ENCODE measurements at places on chromosomes 7 and 10. TPM values are rescaled to one million over a fixed set of nuclear protein-coding genes. Genes with fewer than 3 reads are reported as not detected.
A peak's percentile ranks its signal among the peaks of the same experiment; 100 is the strongest.

DNA sequence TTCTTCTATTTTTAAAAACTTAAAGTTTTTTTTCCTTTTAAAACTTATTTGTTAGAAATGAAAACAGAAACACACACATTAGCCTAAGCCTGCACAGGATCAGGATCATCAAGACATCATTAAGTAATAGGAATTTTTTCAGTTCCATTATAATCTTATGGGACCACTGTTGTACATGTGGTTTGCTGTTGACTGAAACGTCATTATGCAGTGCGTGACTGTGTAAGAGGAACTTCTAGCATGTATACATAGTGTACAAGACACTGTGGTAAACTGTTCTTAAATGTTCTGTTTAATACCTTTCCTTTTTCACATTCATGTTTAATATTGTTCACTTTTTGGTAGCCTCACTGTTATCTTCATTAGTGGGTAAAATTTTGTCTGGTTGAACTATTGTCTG, 12.1 kb downstream of the ENTPD7 start:
- DNase-seq, result no peak

GRCh38 chr10:93437946-93438612, 44.1 kb downstream of the MYOF start:
- DNase-seq, result no peak

GRCh38 chr7:155208681-155209477, 88.8 kb upstream of the INSIG1 start:
- DNase-seq, result no peak

GRCh38 chr10:133294189-133294588, 14.5 kb downstream of the TUBGCP2 start:
- DNase-seq, result peak; percentile 44

GRCh38 chr10:23917251-23917840, 291.6 kb upstream of the KIAA1217 start:
- no peak for DNase-seq

- DNase-seq, result peak; percentile 87
Observed at GRCh38 chr10:10642751-10643150, 374.9 kb upstream of the CELF2 start.

DNA sequence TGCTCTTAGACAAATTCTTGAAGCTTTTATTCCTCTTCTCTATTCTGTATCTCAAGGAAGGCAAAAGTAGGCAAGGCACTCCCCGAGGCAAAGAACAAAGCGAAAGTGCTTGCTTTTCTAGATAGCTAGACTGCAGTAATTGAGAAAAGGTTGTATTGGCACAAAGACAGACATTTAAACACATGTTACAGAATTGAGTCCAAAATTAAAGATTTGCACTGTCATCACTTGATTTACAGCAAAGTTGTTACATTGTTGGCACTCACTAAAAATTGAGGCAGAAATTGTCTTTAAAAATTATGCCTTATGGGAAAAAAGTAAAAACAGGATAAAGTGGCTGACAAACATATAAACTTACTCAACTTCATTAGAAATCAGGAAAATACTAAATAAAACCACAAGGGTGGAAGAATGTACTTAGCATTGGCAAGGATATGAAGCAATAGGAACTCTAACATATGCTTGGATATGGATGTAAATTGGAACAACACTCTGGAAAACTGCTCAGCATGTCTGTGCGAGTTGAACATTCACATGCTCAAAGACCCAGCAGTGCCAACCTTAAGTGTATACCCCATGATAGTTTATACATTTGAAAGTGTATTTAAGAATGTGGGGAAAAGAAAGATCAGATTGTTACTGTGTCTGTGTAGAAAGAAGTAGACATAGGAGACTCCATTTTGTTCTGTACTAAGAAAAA, 491.3 kb downstream of the GLRX3 start:
- DNase-seq, result no peak

DNA sequence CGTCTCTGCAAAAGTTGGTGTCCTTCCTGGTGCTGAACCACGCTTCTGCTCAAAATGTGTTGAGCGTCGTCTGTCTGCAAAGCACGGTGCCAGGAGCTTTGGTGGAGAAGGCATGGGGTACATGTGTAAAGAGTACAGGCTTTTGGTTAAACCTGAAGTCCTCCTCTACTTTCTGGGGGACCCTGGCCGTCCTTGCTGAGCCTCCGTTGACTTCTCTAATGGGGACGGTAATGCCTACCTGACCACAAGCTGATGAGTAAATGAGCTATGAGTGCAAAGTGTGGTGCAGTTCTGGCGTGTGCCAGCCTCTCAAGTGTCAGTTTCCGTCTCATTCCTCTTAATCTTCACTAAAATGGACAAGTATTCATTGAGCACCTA, 527 bp upstream of the HERPUD2 start:
- DNase-seq, result no peak

DNA sequence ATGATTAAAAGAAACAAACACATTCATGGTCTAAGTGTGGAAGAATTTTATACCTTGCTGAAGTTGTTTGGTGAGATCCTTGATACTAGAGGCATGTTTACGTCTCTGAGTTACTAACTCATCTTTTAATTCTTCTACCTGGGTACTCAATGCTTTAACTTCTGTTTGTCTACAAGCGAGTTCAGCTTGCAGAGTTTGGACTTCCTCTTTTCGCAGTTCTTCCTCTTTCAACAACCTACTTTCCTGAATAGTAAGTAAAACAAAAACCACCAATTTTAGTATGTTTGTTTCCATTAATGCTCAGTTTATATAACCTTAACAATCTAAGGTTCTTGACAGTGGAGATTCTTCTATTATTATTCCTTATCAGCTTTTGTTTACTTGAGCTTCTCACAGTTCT, 42.9 kb downstream of the CCDC186 start:
- no peak for DNase-seq

DNA sequence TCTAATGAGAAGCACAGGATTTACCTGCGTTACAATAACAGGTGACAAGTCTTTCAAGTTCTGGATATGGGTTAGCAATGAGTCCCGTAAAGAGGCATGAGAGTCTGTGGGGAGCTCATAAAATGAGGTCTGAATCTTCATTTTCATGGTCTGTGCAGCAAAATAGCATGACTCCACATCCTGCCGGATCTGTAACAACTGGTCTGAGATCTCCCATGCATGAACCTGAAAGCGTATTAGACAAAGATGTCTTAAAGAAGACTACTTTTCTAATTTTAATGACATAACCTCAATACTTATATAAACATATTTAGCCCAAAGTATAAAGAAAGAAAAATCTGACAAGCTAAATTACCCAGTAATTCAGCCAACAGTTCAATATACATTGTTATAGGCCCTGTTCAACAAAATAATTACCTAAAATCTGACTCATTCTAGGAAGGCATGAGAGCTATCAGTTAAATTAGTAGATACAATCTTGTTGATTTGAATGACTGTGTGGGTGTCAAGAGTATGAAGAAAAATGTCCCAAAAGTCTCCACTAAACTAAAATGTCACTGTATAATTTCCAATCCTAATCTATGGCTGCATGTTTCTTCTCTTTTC, 36.9 kb downstream of the TNPO3 start:
- DNase-seq, result no peak

- no peak for DNase-seq
Observed at GRCh38 chr10:90087197-90088023, 386.0 kb downstream of the KIF20B start.

- peak; percentile 54 for DNase-seq
Observed at GRCh38 chr7:78326876-78327275, 528.3 kb downstream of the PHTF2 start.

DNA sequence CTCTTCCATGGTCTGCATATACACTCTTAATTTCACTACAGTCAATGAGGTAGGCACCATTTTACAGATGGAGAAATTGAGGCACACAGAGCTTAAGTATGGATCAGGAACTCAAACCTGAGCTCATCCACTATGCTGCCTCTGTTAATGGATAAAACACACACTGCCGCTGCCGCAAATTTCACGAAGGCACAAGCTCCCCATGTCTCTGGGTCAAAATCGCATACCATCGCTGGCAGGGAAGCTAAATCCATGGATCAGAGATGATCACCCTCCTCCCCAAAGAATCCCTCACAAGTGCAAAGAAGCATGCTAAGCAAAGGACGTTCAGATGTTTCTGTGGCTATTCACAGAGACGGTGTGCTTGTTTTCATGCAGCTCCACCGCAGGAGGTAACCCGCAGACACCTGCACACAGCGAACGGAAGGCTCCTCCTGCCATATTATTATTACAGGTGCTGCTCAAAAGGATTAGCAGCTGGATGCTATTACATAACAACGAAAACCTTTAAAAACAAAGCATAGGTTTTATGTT, 109.3 kb downstream of the UBE2H start:
- no peak for DNase-seq

GRCh38 chr10:43585981-43586729, 11.7 kb upstream of the ZNF239 start:
- no peak for DNase-seq

- no peak for DNase-seq
Observed at GRCh38 chr7:151896486-151896885, 19.6 kb upstream of the PRKAG2 start.

- no peak for DNase-seq
Observed at GRCh38 chr10:88996927-88997326, 6.3 kb downstream of the FAS start.

DNA sequence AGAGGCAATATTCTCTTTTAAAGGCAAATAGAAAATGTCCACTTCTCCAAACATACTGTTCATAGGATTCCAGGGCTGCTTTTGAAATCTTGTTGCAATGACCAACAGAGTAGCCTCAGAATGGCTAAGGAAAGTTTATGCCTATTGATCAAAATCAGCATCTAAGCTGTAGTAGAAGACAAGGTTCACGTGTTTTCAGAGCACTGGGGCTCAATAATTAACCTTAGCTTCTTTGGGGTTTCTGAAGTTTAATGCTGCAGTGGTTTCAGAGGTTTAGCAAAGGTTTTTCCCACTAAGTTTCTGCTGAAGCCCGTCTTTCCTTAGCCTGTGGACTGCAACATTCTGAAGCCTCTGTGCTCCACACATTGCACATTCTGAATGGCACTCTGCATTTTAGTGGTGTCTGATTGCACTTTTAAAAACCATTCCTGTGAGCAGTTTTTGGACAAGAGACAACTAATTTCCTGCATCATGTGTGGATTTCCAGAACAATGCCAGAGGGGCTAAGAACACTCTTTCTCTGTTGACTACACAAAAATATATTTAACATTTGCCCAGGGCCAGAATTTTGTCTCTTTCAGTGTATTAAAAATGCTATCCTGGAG, 342.5 kb downstream of the PTEN start:
- DNase-seq, result no peak

DNA sequence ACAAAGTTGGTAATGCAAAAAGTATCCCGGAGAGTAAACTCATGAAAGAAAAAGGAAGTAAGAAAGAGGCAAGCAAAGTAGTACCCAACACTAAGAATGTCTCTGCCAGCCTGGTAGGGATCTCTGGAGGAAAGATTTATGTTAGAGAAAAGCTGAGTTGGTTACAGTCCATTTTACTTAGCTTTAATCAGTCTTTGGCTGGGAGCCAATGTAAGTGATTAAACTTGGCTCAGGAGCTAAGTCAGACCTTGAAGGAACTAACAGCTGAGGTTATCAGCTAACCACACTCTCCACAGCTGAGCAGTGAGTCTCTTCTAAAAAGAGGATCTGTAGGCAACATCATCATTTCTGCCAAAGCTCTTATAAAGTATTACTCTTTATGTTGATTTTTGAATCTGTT, 148.0 kb downstream of the ANKRD7 start:
- no peak for DNase-seq

DNA sequence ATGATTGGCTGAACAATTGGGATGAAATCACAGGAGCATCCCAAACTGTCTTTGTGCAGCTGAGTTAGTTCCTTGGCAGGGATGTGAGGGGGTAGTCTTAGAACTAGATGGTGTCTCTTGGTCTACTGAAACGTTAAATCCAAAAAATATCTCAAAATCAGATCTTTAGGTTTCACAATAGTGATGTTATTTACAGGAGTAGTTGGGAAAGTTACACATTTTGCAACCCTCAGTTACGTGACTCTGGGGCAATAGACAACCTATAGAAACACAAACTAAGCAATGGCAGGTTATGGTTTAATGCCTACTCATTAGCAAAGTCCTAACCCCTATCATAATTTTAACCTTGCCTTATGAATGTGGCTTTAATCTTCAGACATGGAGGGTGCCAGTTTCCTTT, 24.0 kb downstream of the PKD1L1 start:
- no peak for DNase-seq

DNA sequence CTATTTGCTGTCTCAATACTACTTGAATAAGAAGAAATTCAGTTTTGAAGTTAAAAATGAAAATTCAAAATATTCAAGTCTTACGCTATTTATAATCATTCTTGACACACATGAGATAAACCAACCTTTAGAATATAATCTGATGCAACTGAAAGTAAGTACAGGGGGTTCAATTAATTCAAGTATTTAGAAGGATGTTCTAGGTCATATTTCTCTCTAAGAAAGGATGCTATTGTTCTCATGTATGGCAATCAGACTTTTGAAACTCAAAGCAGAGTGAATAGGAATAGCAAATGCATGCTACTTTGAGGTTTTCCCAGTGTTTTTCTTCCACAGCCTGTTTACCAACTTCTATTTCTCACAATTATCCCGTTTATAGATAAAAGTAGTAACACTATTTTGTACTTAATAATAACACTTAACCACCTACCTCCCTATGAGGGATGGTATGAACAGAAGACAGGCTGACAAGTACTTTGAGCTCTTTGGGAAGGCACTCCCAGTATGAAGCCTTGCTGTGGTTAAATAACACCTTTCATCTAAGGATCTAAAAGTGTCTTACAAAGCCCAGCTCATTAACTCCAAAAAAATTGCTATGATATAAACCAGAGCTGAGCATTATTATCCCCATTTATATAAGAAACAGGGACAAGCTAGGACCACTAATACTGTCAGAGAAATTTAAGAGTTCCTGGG, 18.0 kb upstream of the SPOCK2 start:
- no peak for DNase-seq

- no peak for DNase-seq
Observed at GRCh38 chr7:139494835-139495579, 11.5 kb upstream of the KLRG2 start.

GRCh38 chr10:63583909-63584724, 62.9 kb downstream of the REEP3 start:
- DNase-seq, result no peak

- DNase-seq, result no peak
Observed at GRCh38 chr7:41692251-41692650, 10.6 kb downstream of the INHBA start.

The CDK1 gene
- total RNA-seq, result 2.4 TPM

The ATG9B gene
- not detected for total RNA-seq

The OR2A42 gene
- not detected for total RNA-seq

The TAS2R5 gene
- total RNA-seq, result 0.27 TPM

The FAM25A gene
- total RNA-seq, result not detected

The CNOT4 gene
- 26.7 TPM for total RNA-seq

The GIMAP4 gene
- 34.7 TPM for total RNA-seq

The PLA2G12B gene
- 0.73 TPM for total RNA-seq

The HABP2 gene
- 0.24 TPM for total RNA-seq

The TMEM130 gene
- not detected for total RNA-seq

The MBL2 gene
- not detected for total RNA-seq

The GJC3 gene
- total RNA-seq, result 0.19 TPM

The DLX6 gene
- not detected for total RNA-seq

The LIPM gene
- total RNA-seq, result not detected

The OR6B1 gene
- total RNA-seq, result not detected

The ANKRD30A gene
- not detected for total RNA-seq
